ENCODE measurements at places on chromosomes 4 and X. TPM values are rescaled to one million over a fixed set of nuclear protein-coding genes. Genes with fewer than 3 reads are reported as not detected.

DNA sequence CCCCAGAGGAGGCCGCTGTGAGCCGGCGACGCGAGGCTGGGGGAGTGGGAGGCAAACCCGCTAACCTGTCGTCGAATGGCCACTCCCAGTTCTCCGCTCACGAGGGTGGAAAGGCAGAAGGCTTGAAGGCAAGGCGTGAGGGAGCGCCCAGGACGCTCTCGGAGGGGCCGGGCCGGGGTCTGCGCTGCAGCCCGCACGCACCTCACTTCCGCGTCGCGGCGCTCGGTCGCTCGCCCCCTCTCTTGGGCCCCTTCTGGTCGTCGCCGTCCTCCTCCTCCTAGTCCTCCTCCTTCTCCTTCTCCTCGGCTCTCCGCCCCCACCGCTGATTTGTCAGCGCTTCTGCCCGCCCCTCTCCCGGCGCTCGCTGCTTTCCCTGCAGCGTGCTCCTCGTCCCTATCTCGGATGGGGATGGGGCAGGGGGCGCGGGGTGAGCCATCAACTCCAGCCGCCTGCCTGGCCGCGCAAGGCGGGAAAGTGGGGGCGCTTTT lies at the start of gene SNCA:
TSS of gene SNCA (minus strand) at position 265 of the 488 bp plus-strand sequence. CDS start 1,494 bp downstream, outside the sequence.
- H3K27ac ChIP-seq, result no peak within 1 kb of the TSS
- peaks cover 66% of the 10 kb centered on the region for H3K27me3 ChIP-seq

- no peak for DNase-seq
- H3K27me3 ChIP-seq, result no peaks in the 10 kb centered on the region
- H3K36me3 ChIP-seq, result no peaks in the 10 kb centered on the region
- H3K4me1 ChIP-seq, result no peaks in the 10 kb centered on the region
These were observed 174.8 kb downstream of the HHIP start for GRCh38 chr4:144820728-144821085.

GRCh38 chrX:69289046-69289792 lies 124.0 kb upstream of the PJA1 start:
- H3K4me1 ChIP-seq, result no peaks in the 10 kb centered on the region
- DNase-seq, result no peak
- no peaks in the 10 kb centered on the region for H3K36me3 ChIP-seq
- no peaks in the 10 kb centered on the region for H3K27me3 ChIP-seq
- no peak overlapping the region for H3K27ac ChIP-seq

Gene PIM2
- 301 TPM for total RNA-seq

Gene SLIT2
- total RNA-seq, result not detected

Gene F8
- 5.6 TPM for total RNA-seq

Gene HMGN5
- 1.1 TPM for total RNA-seq
